ENCODE measurements at places on chromosomes 7 and 10.

DNA sequence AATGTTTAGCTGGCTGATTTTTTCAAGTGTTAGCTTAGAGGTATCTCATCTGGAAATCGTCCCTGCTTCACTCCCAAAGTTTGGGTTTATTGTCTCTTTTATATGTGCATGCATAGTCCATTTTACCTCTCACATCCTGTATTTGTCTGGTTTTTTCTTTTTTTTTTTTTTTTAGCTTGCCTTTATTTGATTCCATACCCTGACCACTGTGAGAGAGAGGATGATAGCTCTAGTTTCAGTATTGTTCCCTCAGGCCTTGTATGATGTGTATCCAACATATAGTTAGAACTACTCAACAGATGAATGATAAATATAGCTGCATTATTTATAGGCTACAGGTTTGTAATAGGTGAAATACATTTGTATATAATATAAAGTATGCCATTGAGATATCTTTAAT, 29.9 kb downstream of the PCGF5 start:
- DNase-seq: peak; percentile 29

- DNase-seq: no peak
Measured at GRCh38 chr7:73770002-73770859, at the start of gene CLDN3. CLDN3 (minus strand) TSS chr7:73770270; CDS start chr7:73770049, 221 bp downstream.

DNA sequence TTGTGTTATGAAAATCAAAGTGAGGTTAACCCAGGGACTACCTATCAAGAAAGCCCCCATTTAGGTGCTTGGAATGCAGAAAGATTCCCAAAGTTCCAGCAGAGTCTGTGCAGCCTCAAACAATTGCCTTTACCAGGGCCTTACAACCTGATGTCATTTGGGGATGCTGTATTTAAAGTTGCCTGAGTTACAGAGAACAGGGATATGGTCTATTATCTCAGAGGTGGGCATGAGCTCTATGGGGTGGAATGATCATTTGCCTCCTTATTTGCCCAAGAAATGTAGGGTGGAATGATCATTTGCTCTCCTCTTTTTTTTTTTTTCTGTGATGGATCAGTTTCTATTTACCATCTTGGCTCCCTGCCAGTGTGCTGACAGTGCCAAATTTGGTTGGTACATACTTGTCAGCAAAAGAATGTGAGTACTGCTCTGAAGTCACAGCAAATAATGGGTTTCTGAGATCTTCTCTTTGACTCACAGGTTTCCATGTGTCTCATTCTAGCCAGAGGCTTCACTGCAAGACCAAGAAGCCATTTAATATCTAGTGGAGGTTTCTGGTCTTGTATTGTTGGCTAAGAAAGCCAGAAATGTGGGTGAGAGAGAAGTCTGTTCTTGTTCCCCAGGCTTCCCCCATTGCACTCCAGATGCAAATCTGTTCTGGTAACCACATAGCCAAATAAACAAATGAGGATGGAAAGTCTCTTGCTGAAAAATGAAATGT, 45.5 kb upstream of the ZNRF2 start:
- no peak for DNase-seq

DNA sequence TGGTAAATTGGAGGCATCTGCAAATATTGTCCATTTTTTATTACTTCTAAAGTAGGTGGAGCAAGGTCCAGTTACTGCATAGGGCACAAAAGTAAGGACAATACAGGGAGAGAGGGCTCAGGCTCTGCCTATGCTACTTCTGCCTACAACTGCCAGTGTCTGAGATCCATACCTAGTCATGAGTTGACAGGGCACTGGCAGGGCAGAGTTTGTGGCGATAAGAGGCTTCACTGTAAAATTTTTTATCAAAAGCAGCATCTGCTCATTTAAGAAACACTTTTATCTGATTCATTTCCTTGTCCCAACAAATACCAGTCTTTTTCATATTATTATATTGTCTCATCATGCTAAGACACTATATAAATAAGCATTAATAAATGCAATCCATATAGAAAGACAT, 178.0 kb downstream of the LRRN3 start:
- no peak for DNase-seq

DNA sequence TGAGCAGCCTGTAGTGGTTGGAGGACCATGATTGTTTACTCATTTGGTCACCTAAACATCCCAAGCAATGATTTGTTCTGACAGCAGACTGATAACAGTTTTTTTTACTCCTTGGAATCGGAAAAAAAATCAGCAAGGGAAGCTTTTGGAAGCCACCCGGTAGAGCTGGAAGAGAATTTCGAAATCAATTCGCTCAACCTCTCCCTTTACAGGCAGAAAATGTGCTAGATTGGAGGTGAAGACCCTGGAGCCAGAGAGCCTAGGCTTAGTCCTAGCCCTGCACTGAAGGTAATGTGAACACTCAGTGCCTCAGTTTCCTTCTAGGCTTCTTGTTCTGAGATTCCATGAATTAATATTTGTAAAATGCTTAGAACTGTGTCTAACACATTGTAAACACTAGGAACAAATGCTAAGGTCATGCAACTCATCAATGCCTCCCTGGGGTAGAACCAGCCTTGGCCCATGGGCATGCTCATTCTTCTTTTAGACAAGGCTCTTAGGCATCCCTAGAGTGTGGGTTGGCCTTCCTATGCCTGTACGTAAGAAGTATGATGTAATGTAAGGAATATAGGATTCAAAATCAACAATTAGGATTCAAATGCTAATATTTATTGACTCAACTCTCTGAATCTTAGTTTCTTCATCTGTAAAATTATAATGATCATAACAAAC, 52.7 kb downstream of the MET start:
- no peak for DNase-seq

- no peak for DNase-seq
Measured at GRCh38 chr7:88664630-88665233, 94.8 kb upstream of the ZNF804B start.
